HFF-Myc (cell line): ENCODE measurements at places on chromosomes 5 and 9.
A peak's percentile ranks its signal among the peaks of the same experiment; 100 is the strongest.

- no peak for DNase-seq
Observed at GRCh38 chr9:76177931-76178330, 216.3 kb downstream of the RFK start.

- DNase-seq, result no peak
Observed at GRCh38 chr5:72268260-72268659, 51.8 kb downstream of the MRPS27 start.

DNA sequence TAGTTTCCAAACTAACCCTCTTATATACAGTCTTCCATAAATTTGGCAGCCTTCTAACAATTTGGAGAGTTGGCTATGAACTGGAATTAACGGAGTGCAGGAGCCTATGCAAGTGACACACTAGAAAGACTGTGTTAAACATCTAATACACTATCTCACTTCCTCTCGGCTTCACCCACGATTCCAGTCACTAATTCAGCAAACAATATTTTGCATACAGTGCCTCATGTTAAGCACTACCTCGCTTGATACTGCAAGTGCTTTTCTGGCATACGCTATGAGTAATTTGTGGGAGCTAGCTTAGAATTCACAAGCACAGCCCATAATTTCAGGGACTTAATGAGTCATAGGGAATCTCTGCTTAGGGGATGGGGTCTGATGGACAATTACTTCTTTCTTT lies 102.5 kb downstream of the ST8SIA4 start:
- DNase-seq, result no peak

DNA sequence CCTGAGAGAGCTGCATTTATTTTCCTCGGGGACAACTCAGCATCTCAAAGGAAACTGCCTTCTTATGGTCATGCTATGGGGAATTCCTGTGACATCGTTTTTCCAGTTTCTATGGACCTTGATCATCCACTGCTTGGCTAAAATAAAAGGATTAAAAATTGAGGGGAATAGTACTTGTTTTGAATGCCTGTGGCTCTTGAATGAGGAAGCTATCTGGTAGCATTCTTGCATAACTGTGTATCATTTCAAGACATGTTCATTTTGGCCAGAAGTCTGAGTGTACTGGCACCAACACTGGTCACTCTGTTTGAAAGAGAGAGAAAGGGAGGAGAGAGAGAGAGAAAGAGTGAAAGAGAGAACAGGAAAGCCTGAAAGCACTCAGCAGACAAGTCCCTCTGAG lies 116.7 kb downstream of the DOCK2 start:
- DNase-seq, result no peak

DNA sequence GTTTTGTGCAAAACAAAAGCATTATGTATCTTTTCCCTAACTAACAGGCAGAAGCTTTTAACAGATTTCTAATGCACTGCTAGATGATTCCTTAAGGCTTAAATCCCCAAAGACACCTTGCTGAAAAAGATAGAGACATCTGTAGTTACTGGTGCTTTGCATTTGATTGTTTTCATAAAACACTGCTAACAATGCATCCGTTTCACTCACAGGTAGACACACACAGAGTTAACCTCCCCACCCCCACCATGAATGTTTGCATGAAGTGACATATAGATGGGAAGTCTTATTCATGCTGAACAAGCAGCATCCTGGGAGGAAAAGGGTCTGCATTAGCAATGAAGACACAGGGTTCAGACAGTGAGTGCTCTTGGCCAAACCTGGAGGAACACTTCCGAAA lies 100.9 kb downstream of the ASTN2 start:
- DNase-seq, result no peak

GRCh38 chr9:27310582-27310981 lies 13.6 kb upstream of the EQTN start:
- no peak for DNase-seq

DNA sequence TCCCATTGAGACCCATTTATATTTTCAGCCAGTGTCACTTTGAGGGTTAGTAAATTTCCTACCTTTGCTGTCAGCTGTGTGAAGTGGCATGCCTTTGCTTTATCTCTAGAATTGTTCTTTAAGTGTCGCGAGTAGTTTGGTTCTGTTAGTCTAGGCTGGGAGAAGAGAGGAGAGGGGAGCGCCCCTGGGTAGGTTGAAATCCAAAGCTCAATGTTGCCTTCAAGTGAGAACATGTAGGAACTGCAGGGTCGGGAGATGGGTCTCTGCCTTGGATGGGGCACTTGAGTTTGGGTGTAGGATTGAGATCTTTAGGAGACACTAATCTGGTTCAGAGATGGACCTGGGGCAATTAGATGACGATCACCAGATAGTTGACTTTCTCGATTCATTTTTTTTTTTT lies 46.3 kb downstream of the STC2 start:
- no peak for DNase-seq

DNA sequence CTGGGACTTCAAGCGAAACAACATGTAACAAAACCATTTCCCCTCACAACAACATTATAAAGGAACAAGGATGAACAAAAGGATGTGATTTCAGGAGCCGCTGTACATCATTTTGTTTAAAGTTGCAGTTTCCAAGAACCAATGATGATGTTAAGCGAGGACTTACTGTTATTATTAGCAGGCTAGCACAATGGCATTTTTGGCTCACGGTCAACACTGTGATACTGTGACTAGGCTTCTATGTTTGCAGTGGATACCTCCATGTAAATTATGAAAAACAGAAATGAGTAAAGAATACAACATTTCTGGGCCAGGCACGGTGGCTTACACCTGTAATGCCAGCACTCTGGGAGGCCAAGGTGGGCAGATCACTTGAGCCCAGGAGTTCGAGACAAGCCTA lies 113.0 kb downstream of the AUH start:
- DNase-seq, result no peak

GRCh38 chr9:113858282-113858681 lies 17.8 kb upstream of the ZNF618 start:
- DNase-seq, result no peak

DNA sequence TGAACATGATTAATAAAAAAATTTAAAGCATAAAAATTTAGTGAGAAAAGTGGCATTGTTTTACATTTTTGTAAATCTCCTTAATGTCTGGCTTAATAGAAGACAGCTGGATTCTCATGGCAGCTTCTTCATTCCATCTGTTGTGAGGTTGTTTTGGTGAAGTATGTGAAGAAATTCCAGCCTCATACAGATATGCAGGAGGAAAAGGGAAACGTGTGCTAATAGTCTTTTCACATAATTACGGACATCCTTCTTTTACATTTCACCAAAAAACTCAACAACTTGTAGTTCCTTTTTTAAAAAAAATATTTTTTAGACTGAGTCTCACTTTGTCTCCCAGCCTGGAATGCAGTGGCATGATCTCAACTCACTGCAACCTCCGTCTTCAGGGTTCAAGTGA lies 46.9 kb downstream of the HACD4 start:
- no peak for DNase-seq

GRCh38 chr9:112025850-112026249 lies 129.2 kb downstream of the UGCG start:
- DNase-seq, result no peak

- no peak for DNase-seq
Observed at GRCh38 chr5:14166437-14166836, 23.3 kb downstream of the TRIO start.

DNA sequence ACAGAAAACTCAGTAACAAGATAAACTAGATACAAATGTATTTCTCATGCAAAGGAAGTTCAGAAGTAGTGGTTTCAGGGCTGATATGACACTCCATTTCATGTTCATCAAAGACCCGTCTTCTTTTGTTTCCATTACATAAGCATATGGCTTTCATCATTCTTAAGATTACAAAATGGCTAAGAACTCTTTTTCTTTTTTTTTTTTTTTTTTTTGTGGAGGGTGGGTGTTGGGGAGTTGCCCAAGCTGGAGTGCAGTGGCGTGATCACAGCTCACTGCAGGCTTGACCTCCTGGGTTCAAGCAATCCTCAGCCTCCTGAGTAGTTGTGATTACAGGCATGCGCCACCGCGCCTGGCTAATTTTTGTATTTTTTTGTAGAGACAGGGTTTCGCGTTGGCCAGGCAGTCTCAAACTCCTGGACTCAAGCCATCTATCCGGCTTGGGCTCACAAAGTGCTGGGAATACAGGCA lies 22.0 kb upstream of the PTBP3 start:
- DNase-seq, result no peak

GRCh38 chr9:70438341-70438928 lies 24.0 kb upstream of the KLF9 start:
- DNase-seq, result peak; percentile 61

DNA sequence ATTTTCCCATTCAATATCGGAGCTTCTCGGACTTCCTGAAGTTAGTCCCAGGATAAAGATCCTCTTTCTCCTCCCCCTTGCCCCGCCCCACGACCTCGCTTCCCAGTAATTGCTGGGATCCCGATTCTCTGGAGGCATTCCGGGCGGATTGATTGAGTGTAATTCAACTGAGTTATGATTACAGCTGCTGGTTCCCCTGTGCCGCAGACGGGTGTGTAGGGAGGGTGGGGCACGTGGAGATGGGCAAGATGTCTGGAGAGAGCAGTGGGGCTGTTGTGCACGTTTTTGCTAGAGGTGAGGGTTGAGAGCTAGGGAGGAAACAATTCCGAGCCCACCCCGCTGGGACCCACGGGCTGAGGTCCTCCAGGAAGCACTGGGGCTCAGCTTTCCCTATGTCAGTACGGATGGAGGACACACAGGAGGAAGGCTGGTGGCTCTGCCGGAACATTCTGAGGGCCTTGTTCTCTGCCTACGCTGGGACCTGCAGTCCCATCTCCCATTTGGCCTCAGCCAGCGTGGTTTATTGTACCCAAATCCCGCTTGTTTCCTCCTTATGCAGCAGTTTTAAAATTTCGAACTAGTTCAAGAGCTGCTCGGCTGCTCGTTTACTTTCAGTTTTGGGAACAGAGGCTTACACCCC lies 2.4 kb upstream of the DMRT2 start:
- no peak for DNase-seq

DNA sequence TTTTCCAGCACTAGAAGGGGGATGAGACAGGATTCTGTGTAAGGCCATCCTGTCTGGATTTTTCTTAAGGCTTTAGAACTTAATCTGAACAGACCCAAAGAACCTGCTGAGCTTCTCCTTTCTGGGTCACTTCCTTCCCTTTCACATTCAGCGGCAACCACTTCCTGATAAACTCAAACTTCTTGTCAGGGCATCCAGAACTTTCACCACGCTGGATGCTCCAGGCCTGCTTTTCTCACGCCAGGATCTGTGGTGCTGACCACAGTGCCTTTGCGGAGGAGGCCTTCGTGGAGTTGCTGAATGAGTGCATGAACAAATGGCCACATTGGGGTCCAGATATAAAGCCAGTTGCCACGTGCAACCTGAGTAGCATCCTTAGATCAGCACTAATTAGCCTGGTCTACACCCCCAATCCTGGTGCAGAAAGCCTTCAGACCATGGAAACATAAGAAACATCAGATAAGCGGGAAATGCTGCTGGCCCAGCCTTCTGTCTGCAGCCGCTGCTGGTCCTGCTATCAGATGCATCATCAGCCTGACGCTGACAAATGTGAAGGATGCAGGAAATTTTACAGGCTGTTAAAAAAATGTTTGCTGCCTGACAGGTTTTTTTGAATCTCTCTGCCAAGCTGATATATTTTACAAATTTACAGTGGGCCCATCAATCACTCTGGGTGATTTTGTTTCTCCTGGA lies 75.3 kb upstream of the BARHL1 start:
- no peak for DNase-seq

- no peak for DNase-seq
Observed at GRCh38 chr5:72328172-72328571, 8.0 kb downstream of the PTCD2 start.

DNA sequence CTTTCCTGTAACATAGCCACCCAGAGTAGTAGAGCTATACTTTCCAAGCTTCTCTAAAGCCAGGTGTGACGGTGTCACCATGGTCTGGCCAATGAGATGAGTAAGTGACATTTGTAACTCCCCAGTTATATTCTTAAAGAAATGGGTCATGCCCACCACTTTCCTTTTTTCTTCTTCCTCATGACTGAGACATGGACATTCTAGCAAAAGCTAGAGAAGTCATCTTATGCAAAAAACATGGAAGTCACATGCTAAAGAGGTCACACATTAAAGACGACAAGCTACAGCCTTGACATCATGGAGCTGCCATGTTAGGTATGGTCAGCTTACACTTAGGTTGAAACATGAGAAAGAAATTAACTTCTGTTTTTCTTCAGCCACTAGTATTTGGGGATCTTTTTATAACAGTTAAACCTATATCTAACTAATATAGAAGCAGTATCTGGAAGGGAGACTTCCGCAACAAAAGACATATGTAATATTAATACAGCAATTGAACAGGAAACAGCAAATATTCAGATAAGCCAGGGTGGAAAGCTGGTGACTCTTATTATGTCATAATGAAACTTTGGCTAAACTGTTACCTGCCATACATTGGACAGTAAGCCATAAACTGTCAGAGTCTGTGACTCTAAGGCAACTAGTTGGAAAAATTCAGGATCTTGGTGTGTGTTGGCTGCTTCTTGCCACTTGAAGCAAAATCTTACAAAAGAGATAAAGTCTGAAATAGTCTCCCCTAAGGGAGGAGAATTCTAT lies 54.7 kb upstream of the SNX2 start:
- no peak for DNase-seq

DNA sequence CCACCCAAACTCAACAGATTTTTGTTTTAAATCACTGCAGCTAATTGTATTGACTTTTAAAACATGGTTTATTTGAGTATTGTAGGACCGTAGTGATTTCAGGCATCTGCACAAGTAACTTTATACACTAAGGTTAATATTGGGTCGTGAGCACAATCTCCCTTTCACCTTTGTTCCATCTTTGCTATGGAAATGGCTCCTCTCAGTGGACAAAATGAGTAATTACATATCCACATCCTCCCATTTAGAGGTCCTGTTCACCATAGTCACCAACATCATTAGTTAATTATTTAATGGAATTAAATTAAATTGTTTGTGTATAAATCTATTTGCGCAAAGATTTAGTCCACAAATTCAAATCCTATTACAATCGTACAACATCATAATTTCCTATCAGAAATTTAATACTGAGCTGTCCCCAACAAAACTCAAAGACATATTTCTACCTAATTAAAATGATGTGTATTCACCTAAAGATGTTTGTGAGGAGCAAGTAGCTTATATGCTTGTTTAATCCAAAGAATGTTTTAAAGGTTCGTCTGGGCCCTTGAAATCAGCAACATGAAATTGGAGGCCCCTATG lies 173.0 kb upstream of the DAPK1 start:
- DNase-seq, result peak; percentile 54

DNA sequence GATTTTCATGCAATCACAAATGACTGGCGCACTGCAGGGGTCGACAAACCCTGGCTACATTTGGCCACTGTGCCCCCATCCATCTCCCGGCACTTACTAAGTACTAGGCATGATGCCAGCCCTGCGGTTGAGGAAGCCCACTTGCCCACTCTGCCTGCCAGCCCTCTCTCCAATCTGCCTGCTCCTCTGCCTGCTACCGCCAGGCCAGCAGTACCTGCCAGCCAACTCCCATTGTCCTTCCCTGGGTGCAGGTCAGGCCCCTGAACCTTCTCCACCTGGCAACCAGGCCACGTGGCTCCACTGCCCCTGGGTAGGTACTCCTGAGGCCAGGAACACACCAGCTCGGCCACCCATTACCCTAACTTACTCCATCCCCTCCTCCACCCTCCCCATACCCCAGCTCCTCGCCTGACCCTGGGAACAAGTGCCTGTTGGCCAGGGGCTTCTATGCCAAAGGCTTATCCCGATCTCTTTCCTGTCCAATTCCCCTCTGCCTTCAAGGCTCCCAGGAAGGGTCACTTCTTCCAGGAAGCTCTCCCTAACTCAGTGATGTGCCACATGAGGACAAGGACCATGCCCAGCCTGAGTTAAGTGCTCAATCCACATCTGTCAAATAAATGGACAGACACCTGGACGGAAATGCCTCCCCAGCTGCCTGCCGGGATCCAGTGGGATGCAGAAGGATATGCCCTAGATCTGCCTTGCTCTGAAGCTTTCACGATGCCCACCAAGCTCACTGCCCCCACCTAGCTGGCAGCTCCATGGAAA lies 6.6 kb downstream of the EEIG1 start:
- DNase-seq, result no peak
